Heart right ventricle (tissue), 16 donors: ENCODE measurements at places on chromosomes 5 and 9. TPM values are rescaled to one million over a fixed set of nuclear protein-coding genes. Genes with fewer than 3 reads are reported as not detected.

Gene FBP2
- total RNA-seq, result 0.51 TPM

Gene DBH
- not detected for total RNA-seq

Gene PDE4D
- total RNA-seq, result 44.1 TPM

Gene SOHLH1
- not detected for total RNA-seq

Gene FYB1
- total RNA-seq, result 2.6 TPM

Gene PMPCA
- total RNA-seq, result 72.5 TPM

DNA sequence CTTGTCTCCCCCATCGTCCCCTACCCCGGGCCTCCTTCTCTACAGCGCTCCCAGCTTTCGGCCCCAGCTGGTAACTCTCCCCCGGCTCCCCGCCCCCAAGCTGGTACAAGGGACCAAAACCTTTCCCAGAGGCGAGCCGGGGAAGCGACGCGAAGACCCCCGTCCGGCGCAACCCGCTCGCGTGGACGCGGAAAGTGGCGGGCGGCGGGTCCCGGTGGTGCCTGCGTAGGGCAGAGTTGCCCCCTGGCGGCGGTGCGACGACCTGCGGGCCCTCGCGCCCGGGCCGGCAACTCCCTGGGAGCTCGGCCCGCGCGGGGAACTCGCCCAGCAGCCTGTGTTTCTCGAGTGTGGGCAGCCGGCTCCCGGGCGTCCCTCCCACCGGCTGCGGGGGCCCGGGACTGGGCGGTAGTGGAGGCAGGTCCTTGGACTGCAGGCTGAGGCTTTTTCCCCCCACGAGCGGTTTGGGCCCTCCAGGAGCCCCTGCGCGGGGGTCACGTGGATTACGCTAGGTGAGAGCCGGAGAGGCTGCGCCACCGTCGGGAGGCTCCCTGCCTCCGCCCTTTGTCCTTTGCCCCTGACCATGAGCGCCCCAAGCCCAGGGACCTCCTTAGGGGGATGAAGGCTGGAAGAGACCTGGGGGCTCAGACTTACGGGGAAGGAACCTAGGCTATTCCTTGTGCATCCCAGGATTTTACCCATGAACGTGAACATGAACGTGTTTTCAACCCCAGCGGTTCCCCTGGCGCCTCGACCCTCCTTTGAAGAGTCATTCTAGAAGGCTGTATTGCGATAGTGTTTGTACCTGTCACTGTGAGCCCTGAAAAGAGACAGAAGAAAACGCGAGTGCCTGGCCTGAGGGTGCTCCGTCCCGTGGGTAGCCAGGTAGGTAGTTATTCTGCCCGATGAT, 2.9 kb upstream of the FOXD1 start:
- peak; percentile 69 for DNase-seq

DNA sequence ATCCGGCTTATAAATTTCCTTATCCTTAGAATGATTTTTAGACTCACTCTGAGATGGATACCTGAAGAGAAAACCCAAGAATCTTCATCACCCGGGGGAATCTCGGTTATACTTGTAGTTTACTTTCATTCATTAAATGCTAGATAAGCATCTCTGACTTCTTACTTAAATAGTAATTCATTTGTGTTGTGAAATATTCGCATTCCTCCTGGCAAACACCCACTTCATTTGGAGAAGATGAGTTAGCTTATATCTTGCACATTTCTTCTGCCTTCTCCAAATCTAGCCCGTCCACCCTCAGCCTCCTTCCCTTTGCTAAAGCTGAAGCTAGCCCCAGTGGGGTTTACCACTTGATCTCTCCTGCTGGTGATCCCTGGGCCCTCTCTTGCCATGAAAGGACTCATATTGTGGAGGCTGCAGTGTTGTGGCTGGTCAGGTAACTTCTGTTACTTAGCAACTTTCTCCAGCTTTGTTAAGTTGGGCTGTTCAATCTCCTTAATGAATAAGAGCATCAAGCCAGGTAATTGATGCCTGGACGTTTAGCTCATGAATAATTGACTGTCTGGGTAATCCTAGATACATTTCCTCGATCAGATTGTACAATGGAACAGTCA, 11.3 kb upstream of the POU4F3 start:
- DNase-seq, result no peak

DNA sequence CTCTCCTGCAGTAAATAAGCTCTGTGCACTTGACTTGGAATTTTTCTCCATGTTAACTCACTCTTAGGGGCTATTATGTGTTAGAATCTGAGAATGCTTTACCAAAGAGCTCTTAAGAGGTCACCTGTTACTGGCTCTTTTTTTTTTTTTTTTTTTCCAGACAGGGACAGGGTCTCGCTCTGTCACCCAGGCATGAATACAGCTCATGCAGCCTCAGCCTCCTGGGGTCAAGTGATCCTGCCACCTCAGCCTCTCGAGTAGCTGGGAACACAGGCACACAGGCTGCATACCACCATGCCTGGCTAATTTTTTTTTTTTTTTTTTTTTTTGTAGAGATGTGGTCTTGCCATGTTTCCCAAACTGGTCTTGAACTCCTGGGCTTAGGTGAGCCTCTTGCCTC, 22.1 kb downstream of the HMGXB3 start:
- DNase-seq, result no peak
